ENCODE measurements at places on chromosomes 3 and 15. TPM values are rescaled to one million over a fixed set of nuclear protein-coding genes. Genes with fewer than 3 reads are reported as not detected.

The C3orf49 gene
- total RNA-seq = not detected

The CYP1A2 gene
- not detected for total RNA-seq

The GRAMD2A gene
- not detected for total RNA-seq

The TRH gene
- total RNA-seq = not detected

The ALDH1L1 gene
- not detected for total RNA-seq

The CCNB2 gene
- total RNA-seq = 30.3 TPM

The FANCD2OS gene
- not detected for total RNA-seq

The TAGLN3 gene
- not detected for total RNA-seq

The PIF1 gene
- 14.6 TPM for total RNA-seq

The MBD4 gene
- total RNA-seq = 48.1 TPM

Measured in CD8-positive, alpha-beta memory T cell (primary cell).